ENCODE measurements at places on chromosomes 5 and 9.

GRCh38 chr9:8486095-8486494 is 686.5 kb upstream of the DMAC1 start:
- no peak for DNase-seq

DNA sequence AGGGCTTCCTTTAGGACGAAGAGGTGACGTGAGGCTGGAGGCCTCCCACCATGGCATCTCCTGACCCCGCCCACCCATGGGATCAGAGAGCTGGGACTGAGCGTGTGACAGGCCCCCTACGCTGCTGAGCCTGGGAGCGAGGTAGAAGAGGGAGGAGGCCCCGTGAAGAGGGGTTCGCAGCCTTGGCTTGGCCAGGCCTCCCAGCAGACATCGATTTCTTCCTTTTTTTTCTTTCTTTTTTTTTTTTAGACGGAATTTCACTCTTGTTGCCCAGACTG is 39.5 kb downstream of the PTGES start:
- no peak for DNase-seq

- no peak for DNase-seq
Observed at GRCh38 chr9:120183615-120184014, 396.4 kb downstream of the CDK5RAP2 start.

DNA sequence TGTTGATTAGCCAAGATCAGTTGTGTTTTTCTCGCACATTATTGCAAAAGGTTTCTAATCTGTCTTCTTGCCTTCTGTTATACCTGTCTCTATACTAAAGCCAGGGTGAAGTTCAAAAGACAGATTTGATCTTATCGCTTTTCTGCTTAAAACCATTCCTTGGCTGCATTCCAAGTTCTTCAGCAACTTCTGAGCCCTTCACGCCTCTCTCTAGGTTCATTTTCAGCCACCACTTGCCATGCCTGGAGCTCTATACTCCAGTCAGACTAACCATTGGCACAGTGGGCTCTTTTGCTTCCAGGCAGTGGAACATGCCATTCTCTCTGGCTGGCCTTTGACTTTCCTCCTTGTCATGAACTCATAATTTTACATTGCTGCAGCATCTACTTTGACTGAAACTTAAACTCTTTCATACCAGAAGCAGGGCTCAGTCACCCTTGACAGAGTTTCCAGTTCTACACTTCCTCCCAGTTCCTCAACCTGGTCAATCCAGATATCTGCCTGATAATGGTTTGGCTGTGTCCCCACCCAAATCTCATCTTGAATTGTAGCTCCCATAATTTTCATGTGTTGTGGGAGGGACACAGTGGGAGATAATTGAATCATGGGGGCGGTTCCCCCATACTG is 114.4 kb downstream of the SLC12A2 start:
- DNase-seq = no peak

DNA sequence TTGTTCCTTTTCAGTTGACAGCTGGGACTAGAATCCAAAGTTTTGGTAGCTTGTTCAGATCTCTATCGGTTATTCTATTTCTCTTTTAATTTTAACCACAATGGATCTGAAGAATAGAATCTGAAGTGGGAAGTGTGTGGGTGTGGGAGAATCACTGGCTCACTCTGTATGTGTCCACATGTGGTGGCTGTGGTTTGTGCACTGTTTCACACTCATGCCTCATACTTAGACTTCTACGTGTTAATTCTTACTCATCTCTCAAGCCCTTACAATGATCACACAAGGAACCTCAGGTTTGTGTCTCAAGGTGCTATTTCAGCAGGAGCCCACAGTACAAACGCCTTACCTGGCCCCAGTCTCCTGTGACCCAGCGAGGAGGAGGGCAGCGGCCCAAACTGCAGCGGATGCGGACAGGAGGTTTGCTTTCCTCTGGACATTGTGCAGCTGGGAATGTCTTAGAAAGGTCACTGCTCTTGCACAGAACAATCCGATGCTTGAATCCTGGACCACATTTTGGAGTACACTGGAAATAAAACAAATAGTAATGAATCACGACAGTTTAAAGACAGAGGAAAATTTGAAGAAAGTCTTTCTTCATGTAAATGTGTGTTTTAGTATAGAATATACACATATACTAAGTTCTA is 309.1 kb downstream of the ADAMTS6 start:
- peak; percentile 81 for DNase-seq

- DNase-seq = peak; percentile 84
Observed at GRCh38 chr5:100595152-100595811, 60.1 kb downstream of the FAM174A start.

DNA sequence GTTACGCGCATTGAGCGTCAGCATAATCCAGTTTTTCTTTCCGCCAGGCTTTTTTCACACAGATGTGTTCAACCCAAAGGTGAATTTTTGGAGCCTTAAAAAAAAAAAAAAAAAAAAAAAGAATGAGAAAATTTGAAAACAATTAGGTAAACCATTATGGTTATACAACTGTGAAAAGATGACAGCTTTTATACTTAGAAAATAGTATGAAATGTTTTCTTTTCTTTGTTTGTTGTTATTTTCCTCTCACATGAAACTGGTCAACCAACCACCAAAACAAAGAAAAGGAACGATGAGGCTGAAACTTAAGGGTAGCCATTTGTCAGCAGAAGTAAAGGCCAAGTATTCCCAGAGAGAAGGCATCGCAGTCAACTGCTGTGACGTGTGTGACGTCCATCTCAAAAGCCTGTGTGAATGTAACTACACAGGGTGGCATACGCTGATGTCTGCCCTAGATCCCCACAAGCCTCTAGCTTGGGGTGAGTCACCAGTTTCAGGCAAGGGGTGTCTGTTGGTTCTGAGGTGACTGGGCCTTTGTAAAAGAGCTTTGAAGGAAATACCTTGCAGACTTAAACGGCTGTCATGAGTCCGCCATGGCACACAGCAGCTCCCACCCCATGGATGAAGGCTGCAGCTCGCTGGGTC is 182.9 kb downstream of the AOPEP start:
- DNase-seq = no peak

- DNase-seq = no peak
Observed at GRCh38 chr5:145984072-145984471, 47.7 kb downstream of the SH3RF2 start.

DNA sequence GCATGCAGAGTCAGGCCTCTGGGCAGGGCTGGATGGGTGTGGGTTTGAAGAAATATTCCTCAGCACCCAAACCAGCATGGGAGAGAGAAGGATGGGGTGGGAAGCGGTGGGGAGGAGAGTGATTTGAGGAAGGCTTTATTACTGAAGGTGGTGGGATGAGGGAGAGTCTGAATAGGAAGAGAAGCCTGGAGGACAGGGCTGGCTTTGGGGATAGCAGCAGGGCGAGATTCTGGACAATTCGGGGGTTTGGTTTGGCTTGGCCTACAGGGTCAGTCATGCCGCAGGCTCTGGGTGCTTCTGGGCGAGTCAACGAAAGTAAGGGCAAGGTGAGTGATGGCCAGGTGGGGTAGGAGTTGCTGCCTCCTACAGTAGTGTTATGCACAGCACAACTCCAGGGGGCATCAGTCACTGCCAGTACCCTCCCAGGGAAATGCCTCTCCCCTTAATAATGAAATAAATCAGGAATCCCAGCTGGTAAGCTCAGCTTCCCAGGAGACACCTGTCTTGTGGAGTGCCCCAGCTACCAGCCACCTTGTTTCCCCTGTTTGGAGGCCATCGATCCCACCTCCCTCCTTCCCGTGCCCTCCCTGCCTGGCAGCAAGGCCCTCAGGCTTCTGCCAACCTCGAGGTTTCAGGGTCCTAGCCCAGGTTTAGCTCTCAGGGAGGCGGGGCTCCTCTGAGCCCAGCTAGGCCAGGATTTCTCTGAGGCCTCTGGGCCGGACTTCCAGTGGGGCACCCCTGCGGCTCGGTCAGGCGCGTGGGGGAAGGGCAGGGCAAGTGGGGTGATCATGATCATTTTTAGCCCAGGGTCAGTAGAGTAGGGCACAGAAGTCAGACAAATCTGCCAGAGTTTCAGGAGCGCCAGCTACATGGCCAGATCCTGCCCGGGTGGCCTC is 741 bp upstream of the NKX2-5 start:
- DNase-seq = no peak

GRCh38 chr5:53164478-53165165 is 55.1 kb upstream of the MOCS2 start:
- no peak for DNase-seq

DNA sequence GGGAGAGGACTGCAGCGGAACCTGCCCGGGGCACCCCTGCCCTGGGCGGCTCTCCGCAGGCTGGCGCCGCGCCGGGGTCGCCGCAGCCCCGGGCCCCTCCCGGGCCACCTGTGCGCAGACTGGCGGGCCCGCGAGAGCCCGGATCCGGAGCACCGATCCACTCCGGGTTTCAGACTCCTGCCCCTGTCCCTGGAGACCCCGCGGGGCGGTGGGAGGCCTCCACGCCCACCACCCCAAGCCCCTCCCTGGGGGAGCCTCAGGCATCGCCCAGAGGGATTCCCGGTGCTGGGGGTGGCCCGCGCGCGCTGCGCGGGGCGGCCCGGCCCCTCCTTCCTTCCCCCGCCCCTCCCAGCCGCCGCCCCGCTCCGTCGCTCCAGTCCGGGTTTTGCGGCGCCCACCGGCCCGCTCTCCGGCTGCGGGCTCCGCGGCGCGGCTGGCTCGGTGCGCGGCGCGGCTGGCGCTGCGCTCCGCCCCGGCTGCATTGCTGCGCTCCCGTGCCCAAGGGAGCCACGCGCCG is at the start of gene UNC5A:
Gene UNC5A (plus strand): TSS at position 479 of the 517 bp plus-strand sequence. CDS start 192 bp downstream, outside the sequence.
- DNase-seq = no peak

DNA sequence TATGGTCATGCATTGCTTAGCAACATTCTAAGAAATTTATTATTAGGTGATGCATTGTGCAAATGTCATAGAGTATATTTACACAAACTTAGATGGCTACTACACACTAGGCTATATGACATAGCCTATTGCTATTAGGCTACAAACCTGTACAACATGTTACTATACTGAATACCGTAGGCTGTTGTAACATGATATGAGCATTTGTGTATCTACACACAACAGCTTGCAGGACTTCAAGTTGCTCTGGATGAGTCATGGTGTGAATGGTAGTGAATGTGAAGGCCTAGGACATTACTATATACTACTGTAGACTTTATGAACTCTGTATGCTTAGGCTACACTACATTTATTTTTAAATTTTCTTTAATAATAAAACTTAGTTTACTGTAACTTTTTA is 107.2 kb upstream of the MAMDC2 start:
- peak; percentile 80 for DNase-seq

DNA sequence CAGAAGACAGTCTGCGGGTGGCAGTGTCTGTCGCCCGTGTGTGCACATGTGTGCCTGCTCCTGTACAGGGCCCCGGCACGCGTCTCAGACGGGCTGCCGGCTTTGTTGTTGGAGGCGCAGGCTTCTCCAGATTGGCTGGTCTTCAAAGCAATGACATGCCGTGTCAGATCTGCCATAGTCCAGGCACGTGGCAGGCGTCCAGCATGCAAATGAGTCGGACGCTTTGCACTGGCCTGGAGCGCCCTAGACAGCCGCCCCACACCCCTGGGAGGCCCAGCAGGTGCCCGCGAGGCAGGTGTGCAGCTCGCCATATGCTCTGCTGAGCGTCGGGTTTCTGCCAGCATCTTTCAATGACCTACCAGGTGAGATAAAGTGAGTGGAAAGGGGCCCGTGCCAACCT is 71.5 kb downstream of the GADD45G start:
- no peak for DNase-seq

GRCh38 chr5:59722874-59723273 is 170.7 kb downstream of the PDE4D start:
- peak; percentile 73 for DNase-seq

GRCh38 chr5:177455661-177456590 is 9.3 kb downstream of the PRR7 start:
- peak; percentile 67 for DNase-seq

DNA sequence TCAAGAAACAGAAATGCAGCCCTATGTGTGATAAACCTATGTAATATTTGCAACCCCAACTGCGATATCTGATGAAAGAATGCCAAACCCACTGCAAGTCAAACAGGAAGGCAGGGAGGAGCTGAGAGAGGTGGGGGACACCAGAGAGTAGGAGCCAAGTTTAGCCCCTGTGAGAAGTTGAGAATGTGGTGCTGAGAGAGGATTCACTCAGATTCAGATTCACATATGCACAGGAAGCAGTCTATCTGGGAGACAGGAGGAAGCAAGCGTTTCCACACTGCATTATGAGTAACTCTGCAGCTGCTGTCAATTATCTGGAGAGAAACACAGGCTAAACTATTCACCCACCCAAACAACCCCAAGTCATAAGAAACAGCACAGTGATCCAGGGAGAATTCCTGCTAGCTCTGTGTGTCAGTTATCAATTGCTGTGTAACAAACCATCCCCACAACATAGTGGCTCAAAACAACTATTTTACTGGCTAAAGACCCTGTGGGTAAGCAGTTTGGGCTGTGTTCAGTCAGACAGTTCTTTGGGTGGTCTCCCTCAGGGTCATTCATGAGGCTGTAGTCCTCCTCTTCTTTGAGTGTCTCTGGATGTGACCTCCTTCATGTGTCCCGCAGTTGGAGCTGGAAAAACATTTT is 161.9 kb upstream of the RAI14 start:
- peak; percentile 34 for DNase-seq

GRCh38 chr5:59342181-59342580 is 551.3 kb downstream of the PDE4D start:
- DNase-seq = no peak

- DNase-seq = no peak
Observed at GRCh38 chr9:25994605-25995004, 316.4 kb upstream of the TUSC1 start.

All from foreskin keratinocyte (primary cell).